NCI-H1417 (cell line): ENCODE measurements at places on chromosomes 6 and 20.

DNA sequence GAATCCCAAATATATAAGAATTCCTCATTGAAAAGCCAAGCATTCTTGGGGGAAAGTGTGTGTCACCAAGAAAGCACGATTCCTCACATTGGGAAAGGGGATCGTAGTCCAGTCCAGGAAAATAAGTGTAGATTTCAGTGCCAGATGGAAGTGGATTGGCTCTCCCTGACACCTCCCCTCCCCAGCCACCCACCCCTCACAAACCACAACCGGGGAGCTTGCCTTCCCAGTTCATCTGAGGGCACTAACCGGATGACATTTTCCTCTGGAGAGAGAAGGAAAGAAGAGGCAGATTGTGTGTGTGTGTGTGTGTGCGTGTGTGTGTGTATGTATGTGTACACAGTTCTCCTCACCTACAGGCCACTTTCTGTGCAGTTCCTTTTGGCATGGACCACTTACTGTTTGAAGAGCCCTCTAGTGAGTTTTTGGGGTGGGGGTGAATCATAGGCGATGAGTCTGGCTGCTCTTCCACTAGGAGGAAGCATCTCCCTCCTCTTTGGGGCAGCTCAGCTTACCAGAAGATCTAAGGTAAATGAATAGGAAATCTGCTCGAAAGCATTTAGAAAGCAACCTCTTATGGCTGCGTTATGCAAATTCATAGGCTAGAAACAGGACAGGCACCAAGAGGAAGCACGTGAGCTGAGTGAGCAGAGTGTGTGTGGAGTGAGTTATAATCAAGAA lies 20.8 kb downstream of the DAAM2 start:
- peak; percentile 41 for DNase-seq

DNA sequence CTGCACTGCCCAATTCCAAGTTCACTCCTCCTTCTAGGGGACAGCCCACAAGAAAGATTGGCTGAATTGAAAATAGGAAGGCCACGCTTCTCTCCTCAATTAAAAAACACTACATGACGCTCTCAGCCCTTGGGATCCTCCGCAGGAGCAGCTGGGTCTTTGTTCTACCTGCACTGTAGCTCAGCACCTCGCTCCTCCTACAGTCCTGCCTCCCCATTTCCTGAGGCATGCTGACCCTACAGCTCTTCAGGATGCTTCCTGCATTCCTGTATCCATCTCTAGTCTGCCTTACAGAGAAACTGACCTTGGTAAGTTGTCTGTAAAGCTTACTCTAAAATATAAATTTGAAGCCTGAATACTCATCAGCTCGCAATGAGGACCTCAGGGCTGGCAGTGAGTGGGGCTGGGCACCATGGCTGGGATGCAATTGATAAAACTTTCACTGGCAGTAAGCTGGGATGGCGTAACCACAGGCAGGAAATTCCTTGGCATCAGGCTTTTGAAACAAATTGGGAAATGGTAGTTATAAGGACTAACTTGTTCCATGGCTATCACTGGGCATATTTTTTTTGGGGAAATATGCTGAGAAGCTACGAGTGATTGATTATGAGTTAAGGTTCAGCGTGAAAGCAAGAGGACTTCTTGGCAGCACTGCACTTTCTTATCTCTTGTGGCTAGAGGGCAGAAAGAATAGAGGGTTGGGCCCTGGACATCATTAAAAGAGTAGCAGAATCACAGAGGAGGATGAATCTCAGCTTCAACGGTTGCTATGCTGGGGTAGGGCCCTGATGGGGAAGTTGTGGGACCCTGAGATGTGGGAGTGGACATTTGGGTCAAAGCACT lies 11.7 kb upstream of the SIRPB1 start:
- DNase-seq = no peak

- DNase-seq = no peak
Observed at GRCh38 chr6:33490198-33490597, 35.8 kb downstream of the ZBTB9 start.

DNA sequence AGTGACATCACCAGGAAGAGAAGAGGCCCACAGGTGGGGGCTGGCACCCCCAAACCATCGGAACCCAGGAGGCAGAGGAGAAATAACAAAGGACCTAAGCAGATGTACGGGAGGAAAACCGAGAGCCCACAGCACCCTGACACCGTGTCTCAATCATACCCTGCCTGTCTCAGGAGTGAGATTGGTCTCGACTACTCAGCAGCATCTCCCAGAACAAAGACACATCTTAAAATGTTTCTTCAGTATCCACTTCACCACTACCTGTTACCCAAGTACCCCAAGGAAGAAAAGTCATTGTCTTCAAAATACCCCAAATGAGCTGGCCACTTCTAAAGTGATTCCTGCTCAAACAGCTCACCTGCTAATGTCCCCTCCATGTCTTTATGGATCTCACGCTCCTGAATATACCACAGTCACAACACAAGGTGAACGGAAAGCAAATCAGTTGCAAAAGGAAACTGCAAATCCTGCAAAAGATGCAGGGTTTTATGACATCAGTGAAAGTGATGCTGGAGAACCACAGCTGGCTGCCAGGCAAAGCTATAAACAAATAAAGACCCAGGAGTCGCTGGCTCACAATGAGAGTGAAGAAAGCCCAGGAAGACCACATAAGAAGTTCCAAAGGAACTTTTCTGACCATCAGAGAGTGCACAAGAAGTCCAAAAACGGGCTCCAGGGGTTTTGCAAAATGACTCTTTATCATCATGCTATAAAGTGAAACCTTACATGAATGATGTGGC lies 44.1 kb downstream of the PREX1 start:
- no peak for DNase-seq

DNA sequence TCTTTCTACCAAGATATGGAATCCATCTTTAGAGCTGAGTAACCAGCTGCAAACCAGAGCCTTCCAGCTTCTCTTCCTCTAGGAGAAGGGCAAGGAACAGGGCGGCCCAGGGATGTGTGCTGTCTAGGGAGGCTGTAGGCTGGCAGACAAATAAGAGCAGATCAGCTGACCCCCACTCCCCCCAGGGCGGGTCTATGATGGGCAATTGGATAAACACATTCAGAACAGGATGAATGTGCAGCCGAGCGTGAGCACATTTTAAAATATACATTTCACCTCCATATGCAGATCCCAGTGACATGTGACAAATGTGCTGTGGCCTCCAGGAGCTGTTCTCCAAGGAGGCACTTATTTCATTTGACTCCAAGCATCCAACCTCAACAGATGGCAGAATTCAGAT lies 580.1 kb downstream of the PTPRT start:
- no peak for DNase-seq

DNA sequence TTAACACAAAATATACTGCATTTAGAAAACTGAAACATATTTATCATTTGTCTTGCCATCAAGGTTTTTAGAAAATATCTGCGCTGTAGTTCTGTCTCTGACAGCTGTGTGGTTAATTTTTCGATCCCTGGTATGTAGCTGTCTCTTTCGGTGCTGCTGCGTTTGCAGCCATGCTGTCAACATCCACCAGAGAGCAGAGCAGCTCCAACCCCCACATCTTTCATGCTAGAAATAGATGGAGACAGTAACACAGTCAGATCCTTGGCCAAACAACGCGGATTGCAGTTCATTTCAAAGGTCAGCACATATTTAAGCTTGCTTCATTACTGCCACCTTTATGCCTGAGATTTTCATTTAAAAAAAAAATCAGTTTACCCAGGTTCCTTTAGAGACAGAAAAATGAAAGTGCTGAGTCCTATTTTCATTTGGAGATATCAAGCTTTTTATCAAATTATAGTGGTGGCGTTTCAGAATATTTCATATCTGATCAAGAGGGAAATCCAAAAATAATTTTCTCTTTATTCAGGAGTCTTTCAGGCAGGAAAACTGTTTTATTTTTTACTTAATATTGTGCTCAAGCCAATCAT lies 157.7 kb upstream of the MMS22L start:
- DNase-seq = peak; percentile 5

DNA sequence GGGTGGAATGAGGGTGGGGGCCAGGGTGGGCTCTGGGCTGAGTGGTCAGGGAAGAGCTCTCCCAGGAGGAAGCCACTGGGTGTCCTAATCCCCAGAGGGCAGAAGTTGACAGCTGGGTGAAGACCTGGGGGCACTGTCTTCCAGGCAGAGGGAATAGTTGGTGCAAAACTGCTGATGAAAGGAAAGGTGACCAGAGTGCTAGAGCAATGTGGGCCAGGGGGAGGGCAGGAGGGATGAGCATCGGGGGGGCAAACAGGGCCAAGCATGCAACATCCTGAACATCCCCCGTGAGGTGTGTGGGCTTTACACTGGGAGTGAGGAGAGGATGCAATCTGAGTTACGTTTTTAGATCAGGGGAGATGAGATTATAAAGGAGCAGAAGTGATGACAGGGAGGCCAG lies 97.8 kb downstream of the NOL4L start:
- no peak for DNase-seq

DNA sequence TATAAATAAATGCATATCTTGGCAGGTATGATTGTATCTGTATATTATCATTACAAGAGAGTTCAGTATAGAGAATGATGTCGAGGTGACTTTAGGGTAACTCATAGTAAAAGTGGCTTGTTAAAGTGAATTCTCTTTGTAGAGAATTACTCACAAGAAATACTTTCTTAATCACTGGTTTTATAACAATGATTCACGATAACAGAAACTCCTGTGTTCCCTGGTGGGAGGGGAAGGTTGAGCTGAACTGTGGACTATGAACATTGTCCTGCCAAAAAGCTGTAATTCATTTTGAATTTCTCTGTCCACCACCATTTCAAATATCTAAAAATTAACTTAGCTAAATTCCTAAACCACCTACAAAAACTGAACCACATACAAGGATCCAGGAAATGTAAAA lies 7.7 kb downstream of the TPMT start:
- no peak for DNase-seq

GRCh38 chr6:136866872-136867416 lies 44.6 kb downstream of the PEX7 start:
- DNase-seq = no peak

GRCh38 chr6:67361264-67361663 lies 1273.8 kb upstream of the ADGRB3 start:
- no peak for DNase-seq

DNA sequence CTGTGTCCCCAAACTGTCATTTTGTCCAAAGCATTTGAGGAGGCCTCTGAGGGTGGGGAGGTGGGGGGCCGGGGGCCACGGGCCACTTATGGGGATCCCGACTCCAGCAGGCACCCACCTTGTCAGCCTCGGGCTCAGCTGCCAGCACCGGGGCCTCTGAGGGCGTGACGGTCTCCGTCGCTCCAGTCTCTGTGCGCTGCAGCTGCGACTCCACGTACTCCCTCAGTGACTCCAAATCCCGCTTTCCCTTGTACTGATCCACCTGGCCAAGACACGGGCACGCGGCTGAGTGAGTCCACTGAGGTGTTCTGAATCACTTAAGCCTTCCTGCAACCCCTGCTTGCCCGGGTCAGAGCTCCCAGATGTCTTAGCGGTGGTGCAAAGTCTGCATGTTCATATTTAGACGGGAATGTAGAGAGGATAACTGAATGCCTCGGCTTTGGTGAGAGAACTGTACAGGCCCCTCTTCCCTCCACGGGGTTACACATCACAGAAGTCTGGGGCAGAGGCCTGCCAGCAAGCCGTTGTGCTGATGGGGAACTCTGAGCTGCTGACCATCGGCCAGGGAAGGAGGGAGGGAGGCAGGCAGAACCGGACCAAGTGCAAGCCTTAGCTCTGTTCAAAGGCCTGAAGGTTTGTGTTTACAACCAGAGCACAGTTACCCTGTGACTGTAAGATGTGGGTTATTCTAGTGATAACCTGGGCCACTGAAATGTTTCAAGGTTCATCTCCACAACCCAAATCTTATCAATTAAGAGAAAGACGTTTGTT lies 21.8 kb downstream of the TXNDC5 start:
- DNase-seq = no peak

DNA sequence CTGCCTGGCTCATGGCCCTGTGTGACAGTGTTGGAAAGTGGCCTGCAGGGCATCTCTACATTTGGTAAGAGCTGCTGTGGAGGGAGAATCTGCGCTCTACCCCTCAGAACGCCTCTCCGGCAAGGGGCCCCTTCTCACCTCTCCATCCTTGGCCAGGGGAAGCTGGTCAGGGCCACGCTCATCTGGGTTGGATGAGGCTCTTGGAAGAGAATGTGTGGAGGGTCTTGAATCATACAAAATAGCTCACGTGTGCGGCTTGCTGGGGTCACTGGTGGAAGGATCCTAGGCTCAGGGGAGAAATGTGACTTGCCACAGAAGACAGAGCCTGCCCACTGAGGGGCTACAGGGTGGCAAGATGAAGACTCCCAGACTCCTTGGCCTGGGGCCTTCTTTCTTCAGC lies 105.0 kb downstream of the SCML4 start:
- no peak for DNase-seq
